ENCODE measurements at places on chromosomes 7 and 10.

GRCh38 chr10:8696746-8697145 is 642.3 kb downstream of the GATA3 start:
- DNase-seq: no peak

GRCh38 chr7:92133133-92133736 is 1.0 kb downstream of the CYP51A1 start:
- no peak for DNase-seq

DNA sequence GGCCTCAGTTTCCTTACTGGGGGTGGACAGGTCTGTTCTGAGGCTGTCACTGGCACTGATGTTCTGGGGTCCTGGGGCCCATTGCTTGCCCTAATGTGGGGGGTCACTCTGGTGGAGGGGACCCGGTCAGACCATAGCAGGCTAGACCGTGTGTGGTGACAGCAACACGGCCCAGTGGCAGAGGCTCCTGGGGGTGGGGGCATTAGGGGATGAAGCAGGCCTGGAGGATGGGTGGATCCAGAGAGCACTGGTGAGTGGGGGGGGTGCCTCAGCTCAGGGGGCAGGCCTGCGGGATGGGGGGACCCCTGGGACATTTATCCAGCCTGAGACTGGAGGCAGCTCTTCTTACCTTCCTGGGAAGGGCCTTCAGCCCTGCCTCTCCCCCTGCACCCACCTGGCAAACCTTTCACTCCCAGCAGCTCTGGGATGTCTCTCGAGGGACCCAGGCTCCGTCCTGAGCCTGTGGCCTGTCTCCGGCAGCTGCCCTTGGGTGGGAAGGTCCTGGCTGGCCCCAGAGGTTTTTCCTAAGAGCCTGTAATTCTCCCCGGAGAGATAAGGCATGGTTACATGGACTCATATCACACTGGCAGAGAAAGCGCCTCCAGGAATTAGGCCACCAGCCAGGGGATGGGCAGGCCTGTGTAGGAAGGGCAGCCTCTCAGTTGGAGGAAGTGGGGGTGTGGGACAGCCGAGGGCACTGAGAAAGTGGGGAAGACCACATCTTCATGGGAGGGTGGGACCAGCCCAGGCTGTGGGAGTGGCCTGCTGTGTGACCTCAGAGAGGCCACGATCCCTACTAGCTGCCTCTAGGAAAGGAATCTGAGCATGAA is 147.7 kb downstream of the UBE2H start:
- peak; percentile 3 for DNase-seq

DNA sequence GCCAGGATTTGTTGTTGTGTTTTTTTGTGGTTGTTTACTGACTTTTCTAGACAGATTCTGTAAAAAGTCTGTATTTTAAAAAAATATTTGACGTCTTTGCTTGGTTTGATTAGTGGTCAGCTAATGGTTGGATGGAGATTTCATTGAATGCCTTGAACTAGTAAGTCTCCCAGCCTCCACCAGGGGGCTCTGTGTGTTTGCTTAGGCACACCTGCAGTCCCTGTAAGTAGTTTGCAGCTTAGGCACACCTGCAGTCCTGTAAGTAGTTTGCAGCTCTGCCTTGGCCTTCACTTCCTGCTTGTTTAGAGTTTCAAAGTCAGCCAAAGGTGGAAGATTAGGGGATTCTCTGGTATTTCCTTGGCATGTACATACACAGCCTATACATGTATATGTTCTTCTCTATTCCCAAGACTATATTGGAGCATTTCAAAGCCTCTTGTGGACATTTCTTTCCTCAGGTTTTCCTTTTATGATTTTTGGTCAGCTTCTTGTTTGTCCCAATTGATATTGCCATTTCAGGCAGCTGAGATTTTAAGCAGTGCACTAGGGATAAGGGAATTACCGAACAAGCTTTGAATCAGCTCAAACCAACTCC is 101.6 kb downstream of the CCSER2 start:
- peak; percentile 7 for DNase-seq

- DNase-seq: no peak
Measured at GRCh38 chr7:977326-978048, 2.1 kb upstream of the COX19 start.

Data from GM03348 (cell line).